ENCODE measurements at places on chromosomes 11 and 22.

- no peak for DNase-seq
Observed at GRCh38 chr11:34623463-34623862, 2.6 kb downstream of the EHF start.

GRCh38 chr11:35082321-35083180 lies 56.4 kb upstream of the CD44 start:
- DNase-seq, result peak; percentile 88

- DNase-seq, result no peak
Observed at GRCh38 chr11:112844517-112844916, 116.7 kb upstream of the NCAM1 start.

DNA sequence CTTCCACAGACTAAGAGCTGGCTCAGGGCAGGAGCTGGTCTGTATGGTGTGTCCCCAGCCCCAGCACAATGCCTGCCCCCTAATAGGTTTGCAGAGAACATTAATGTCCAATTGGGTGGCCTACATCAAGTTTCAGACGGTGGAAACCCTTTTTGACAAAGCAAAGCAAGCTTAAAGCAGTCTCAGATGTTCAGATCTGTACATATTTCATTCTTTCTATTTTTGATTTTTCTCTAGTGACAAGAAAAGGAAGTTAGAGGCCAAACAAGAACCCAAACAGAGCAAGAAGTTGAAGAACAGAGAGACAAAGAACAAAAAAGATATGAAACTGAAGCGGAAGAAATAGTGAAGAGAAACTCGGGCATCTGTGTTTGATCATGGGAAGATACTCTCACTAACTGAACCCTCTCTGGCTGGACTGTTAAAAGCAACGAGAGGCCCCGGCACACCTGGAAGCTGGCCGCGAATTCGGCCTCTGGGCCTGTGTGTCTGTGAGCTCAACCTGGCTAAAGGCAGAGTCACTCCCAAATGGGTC lies 40.5 kb downstream of the NAT10 start:
- DNase-seq, result no peak

DNA sequence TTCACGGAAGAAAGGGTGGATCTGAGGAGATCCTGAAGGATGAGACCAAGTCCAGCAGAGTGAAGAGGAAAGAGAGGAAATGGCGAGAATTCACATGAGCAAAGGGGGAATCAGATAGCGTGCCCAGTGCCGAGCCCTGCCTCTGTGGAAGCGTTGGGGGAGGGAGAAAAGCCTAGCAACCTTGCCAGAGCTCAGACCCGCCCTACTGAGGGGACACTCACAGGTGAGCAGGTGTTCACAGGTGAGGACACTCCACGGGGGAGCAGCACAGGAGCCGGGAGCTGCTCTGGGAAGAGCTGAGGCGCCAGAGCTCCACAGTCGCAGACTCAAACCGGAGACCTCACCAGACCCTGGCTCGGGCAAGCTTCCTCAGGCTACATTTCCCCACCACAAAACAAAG lies 56.2 kb downstream of the MICAL3 start:
- no peak for DNase-seq

- DNase-seq, result no peak
Observed at GRCh38 chr11:78977009-78977408, 402.3 kb upstream of the NARS2 start.

DNA sequence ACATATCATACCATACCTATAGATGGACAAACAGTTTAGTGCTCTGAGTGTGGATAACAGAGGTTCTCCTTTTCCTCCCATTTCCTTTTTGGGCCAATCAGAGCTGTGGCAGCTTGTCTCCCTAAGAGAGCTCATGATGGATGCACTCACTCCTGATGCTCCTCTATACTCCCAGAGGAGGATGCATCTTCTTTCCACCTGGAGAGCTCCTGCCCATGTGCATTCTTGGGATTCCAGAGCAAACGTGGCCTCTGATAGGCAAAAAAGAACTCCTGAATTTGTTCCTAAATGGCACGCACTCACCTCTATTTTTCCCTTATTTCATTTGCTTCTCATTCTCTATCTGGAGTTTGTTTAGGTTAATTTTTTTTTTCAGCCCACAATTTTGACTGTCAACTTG lies 2.9 kb downstream of the MRGPRX3 start:
- DNase-seq, result no peak

GRCh38 chr11:110679323-110679975 lies 32.8 kb downstream of the ARHGAP20 start:
- DNase-seq, result peak; percentile 22

DNA sequence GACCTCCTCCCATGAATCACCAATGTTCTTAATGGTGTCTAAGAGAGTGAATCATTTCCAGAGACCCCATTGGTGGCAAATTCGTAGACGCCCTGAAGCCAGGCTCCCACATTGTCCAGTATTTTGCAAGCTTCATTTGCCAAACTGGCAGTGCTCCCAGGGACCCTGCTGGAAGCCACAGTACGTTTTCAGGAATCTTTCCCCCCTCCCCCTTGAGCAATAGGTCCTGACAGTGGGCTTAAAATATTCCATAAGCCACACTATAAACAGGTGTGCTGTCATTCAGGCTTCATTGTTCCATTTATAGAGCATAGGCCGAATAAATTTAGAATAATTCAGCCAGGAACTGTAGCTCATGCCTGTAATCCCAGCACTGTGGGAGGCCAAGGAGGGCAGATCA lies 125.3 kb downstream of the MORC2 start:
- DNase-seq, result peak; percentile 62

DNA sequence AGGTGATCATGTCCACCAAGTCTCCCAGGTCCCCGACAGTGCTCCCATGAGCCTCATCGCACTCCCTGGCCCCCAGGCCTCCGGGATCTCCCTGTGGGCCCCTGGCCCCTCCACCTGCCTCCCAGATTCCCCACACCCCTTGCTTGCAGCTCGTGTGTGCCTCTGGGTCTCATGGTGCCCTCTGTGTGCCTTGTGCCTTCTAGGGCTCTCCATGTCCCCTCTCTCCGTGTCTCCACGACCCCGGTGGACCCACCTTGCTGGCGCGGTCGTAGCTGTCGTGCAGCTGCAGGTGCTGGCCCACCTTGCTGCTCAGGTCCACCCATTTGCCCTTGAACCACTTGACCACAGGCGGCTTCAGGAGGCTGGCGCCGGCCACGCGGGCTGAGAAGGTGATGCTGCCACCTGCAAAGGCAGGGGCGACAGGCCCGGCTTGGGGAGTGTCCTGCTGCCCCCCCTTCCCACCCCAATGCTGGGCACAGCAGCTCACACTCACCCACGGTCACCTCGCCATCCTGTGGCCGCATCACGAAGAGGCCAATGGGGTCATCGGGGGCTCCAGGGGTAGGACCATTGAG lies 2.9 kb downstream of the MYBPC3 start:
- DNase-seq, result no peak

- DNase-seq, result no peak
Observed at GRCh38 chr22:22745225-22746060, 101.0 kb downstream of the GGTLC2 start.

GRCh38 chr11:24471084-24471483 lies 25.8 kb upstream of the LUZP2 start:
- no peak for DNase-seq

- peak; percentile 1 for DNase-seq
Observed at GRCh38 chr11:135033540-135033939, 621.5 kb upstream of the B3GAT1 start.

DNA sequence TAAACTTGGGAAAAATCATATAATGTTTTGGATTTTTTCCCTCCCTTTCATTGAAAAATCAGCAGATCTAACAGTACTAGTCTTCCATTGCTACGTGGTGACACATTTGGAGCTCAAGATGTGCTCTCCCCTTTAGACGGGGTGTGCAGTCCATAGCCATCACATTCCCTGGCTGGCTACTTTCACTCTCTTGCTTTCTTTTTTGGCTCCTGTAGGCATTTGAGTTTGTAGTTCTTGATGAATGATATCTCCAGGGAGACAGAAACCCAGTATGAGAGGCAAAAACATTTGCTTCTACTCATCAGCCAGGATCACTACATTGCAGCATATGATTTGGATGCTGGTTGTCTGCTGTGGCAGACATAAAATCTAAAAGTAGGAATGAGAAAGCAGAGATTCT lies 12.1 kb downstream of the CCDC81 start:
- DNase-seq, result no peak

- DNase-seq, result no peak
Observed at GRCh38 chr11:111684251-111684650, 81.9 kb downstream of the PPP2R1B start.

Measured in astrocyte of the spinal cord (primary cell).